ENCODE measurements at places on chromosomes 4 and X.

GRCh38 chr4:12126474-12126873, 697.8 kb upstream of the HS3ST1 start:
- DNase-seq, result no peak

DNA sequence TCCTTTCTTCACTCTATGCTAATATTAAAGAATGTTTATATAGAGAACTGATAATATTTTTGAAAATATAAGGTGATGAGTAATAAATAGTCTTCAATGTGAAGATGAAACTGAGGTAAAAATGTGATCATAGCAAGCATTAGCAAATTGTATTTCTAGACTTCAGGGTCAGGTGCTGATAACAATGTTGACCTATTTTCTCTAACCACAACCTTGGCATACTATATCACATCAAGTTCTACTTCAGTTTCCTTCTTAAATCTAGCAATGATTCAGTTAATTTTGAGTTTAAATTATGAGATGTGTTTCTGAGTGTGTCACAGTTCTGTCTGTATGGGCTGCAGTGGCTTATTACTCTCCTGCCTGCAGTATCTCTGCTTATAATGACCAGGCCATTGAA, 209.4 kb downstream of the RAPGEF2 start:
- DNase-seq, result no peak

DNA sequence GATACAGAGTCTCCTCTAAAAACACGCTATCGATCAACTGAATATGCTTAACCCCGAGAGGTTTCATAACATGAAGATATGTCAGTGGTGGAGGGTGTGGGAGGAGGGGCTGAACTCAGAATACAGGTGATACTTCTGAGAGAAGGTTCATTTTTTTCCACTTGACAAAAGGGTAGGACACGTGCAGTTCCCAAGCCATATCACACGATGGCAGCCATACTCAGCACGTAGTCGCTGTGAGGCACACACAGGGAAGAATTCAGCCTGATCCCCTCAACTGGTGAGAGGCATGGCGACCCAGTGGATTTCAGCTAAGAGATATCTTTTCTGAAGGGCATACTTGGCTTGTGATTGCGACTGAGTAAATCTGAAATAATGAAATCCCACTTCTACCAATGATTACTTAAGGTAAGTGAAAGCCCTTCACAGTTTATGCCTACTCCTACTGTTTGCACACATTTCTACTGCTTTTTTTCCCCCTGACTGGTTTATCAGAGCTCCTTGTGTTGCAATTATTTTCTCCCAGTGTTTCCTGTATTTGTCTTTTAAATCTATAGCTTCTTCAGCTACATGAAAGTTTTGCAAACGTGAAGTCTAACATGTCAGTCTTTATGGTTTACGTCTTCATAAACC, 133.1 kb downstream of the CORIN start:
- peak; percentile 85 for DNase-seq

DNA sequence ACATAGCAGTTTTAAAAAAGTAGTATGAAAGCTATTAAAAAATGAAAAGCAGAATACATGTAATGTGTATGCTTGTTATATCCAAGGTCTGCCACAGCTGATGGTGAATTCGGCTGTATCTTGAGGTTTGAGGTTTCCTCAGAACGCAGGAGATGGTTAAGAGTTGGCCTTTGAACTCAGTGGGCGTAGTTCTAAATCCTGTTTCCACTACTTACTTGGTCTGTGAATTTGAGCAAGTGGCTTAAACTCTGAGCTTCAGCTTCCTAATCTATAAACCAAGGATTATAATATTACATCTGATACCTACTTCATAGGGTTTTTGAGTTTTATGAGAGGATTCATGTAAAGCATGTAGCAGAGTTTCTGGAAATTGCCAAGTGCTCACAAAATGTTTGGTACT, 125.2 kb downstream of the STIM2 start:
- no peak for DNase-seq

DNA sequence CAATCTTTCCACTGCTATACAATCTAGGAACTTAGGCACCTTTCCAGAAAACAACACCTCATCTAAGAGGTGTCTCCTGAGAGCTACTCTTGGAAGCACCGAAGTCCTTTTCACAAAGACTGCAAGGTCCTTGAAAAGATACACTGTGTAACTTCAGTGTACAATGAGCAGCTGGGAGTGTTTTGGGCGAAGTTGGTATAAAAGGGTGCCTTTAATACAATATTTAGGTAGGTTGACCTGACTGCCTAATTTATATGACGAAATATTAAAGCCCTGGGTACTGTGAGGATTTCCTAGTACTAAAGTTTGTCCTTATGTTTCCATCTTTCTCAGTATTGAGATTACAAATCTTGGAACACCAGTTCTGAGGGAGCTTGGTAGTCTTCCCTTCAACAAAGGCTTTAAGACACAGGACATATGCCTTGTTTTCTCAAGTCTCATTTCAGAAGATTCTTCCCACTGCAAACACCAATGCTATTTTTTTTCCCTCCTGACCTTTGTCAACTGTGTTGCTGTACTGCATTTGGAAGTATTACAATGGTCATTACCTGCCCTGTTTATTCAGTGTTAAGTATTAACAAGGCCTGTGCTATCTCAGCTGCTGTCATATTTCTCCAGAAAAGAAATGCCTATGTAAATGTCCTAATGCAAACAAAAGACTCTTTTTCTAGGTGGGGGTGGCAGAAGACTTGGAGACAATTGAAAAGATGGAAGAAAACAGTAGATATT, 134.2 kb downstream of the MAML3 start:
- DNase-seq, result no peak

GRCh38 chr4:106414366-106414765, 45.8 kb upstream of the GIMD1 start:
- DNase-seq, result no peak

GRCh38 chr4:1004557-1005485, 6.6 kb upstream of the FGFRL1 start:
- no peak for DNase-seq

DNA sequence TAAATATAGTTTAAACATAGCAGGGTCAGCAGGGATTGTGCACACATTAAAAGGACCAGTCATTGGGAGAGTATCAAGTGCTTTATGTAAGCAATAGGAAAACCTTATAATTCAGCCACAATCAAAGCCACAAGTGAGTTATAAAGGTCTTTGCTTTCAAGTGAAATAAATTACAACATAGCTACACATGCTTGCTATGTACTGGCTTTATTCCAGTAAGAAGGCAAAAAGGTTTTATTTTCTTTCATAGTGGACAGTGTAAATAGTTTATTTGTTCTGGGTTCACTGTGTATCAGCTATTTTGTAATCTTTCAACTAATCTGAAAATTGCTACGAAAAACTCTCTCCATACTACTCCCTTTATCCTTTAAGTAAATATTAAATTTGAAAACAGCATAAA, 691.4 kb downstream of the PCDH7 start:
- no peak for DNase-seq

- no peak for DNase-seq
Measured at GRCh38 chr4:123088501-123088900, 166.1 kb upstream of the NUDT6 start.

DNA sequence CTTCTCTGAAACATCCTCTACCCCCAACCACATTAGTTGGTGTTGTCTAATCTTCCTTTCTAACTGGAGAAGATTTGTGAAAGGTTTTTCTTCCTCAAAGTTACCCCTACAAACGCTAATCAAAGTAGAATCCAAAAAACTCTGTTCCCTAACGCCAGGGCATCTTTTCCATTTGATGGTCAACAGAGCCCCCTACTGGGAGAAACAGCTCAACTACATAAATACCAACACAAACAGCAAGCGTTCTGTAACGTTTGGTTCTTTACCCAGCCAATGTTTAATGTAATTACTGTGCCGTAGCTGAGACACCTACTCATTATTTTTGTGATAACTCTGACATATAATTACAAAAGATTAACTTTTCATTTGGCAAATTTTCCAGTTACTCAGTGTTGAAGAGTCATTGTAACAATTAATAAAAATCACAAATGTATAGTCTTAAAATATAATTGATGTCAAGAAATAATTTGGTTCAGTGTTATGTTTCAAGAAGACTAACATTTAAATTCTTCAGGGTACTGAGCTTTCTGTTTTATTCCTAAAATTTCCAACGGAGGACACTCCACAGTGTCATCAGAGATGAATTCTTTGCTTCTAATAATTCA, 94.9 kb upstream of the TBC1D9 start:
- no peak for DNase-seq

GRCh38 chrX:109327251-109327650, 154.6 kb downstream of the GUCY2F start:
- DNase-seq, result no peak

- DNase-seq, result no peak
Measured at GRCh38 chr4:97404876-97405523, 738.3 kb downstream of the STPG2 start.

- no peak for DNase-seq
Measured at GRCh38 chr4:26611885-26612284, 28.0 kb downstream of the TBC1D19 start.

DNA sequence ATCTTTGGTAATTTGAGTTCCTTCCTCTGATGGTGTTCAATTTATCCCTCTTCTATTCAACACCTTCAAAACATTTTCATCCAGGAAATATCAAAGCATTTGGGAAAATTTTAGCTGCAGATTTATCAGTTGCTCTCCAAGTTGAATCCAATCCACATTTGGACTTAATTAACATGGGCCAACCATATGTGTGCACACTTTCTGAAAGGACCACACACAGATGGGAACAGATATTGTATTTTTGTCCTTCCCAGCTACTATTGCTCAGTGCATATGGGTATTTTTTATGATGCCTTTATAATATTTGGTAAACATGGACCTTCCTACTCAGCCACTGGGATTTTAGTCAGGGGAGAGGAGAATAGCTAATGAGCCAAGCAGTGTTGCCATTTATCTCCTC, 65.2 kb downstream of the GLRA2 start:
- DNase-seq, result no peak

- DNase-seq, result no peak
Measured at GRCh38 chr4:109752525-109752924, 22.7 kb upstream of the PLA2G12A start.

All from left lobe of liver (tissue), 2 donors.